ENCODE measurements at places on chromosomes 1 and 21.

- DNase-seq: no peak
These were observed 76.4 kb downstream of the TIAM1 start for GRCh38 chr21:31267644-31268043.

DNA sequence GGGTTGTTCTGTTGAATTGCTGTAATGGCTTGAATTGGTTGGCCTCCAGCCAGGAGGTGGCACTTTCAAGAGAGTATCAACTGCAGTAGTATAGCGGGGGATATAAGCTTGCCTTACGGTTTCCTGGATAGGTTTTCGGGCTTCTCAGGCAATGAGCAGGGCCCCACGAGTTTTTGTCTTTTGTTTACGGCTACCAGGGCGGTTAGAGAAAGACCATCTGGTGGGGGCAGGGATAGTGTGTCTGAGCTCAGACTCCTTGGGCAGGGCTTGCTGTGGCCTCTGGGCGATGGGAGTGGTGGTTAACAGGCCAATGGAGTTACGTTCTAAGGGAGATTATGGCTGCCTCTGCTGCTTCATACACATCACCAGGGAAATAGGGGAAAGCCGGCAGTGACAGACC lies 62.8 kb downstream of the DTL start:
- DNase-seq: no peak

DNA sequence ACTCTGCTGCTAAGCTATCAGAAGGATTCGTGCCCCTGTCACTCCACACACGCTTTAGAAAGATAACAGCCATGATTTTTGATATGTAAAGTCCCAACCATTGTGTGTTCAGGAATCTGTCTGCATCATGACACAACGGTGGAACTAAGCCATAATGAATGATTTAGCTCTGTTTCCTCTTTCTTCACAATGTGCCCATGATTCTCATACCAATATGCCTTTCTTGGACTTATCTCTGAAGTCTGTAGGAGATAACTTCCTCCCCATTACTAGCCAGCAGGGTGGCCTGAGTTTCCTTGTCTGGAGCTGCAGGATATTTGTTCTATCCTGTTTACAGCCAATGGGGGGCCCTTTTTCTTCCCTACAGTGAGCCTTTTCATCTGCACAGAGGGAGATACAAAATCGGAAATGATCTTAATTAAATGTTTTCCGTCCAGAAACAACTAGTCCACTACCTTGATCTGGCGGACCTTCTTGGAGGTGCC lies 511.7 kb downstream of the USP25 start:
- no peak for DNase-seq

DNA sequence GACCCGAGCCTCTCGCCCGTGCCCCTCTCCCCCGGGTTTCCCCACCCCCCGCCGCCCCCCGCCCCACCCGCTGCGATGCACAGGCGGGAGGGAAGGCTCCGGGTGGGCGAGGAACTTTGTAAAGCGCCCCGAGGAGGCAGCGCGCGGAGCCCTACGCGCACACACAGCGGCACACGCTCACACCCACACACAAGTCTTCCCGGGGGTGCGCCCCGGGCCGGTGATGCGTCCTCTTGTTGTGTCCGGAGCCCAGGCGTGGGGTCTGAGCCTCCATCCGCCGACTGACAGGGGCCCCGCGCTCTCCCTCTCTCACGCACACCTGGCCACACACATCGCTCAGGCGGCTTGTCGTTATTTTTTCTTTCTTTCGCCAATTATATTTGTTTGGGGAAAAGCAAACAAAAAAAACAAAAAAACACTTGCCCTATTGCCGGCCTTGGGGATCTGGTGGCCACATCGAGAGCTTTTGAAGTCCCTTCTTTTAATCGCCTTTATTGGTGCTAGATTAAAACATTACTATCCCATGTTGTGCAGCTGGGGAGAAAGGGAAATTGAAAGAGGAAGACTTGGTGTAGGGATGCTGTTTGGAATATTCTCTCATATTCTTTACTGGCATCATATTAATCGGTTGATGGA lies 770 bp downstream of the NTNG1 start:
- DNase-seq: no peak

- no peak for DNase-seq
These were observed 54.4 kb upstream of the EDN2 start for GRCh38 chr1:41538741-41539417.

- no peak for DNase-seq
These were observed 126.1 kb downstream of the PSMG1 start for GRCh38 chr21:39057121-39057520.

GRCh38 chr1:200415789-200416593 lies 6.2 kb upstream of the ZNF281 start:
- DNase-seq: no peak

DNA sequence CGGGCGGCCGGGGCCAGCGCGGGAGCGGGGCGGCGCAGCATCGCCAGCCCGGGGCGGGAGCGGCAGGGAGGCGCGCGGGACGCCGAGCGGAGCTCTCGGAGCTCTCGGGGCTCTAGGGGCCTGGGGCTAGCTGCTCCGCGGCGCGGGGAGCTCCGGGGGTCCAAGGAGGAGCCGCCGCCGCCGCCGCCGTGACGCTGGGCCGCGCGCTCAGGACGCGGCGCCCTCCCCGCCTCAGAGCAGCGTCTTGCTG lies 147 bp downstream of the CLSTN1 start:
- DNase-seq: no peak

- DNase-seq: no peak
These were observed 67.6 kb downstream of the TENT5C start for GRCh38 chr1:117673405-117673804.

All from stimulated activated CD8-positive, alpha-beta memory T cell treated with anti-CD3 and anti-CD28 coated beads, Interleukin-7, amount 100 ng/mL, for 1 hour (primary cell).